ENCODE measurements at places on chromosomes 7 and 10.

DNA sequence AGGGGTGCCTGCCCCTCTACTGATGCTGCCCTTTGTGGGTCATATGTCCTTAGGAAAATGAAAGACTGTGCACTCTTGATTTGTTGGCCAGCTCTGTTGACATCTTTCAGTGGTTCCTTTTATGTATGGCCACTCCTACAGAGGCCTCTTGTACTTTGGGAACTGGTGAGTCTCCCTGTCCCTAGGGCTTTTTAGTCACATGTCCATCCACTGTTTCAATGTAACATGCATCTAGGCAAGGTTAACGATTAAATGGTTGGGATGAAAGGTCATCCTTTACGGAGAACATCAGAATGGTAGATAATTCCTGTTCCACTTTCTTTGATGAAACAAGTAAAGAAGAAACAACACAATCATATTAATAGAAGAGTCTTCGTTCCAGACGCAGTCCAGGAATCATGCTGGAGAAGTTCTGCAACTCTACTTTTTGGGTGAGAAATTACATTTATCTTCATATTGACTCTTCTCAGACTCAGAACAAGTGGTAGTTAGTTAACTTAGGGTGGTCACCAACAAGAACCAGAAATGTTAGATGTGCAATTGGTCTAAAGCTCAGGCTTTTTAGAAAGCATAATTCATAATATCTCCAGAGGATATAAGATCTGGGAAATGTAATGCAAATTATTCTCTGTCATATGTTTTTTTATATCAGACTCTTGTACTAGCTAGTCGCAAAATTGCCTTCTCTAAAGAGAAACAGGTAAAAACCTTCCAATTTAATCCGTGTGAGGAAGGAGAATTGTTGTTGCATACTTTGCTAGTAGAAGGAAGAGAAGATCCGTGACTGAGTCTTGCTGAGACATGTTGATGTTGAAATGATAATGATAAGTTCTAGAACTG lies at the start of gene ABCC2:
Gene ABCC2, plus strand, starts transcription at position 194 of the 840 bp plus-strand sequence. Its CDS starts 205 bp downstream, at position 399.
- no peak for DNase-seq

GRCh38 chr7:157432541-157432956 lies 95.7 kb downstream of the DNAJB6 start:
- DNase-seq: no peak

GRCh38 chr7:126790763-126791162 lies 462.0 kb downstream of the GRM8 start:
- no peak for DNase-seq

DNA sequence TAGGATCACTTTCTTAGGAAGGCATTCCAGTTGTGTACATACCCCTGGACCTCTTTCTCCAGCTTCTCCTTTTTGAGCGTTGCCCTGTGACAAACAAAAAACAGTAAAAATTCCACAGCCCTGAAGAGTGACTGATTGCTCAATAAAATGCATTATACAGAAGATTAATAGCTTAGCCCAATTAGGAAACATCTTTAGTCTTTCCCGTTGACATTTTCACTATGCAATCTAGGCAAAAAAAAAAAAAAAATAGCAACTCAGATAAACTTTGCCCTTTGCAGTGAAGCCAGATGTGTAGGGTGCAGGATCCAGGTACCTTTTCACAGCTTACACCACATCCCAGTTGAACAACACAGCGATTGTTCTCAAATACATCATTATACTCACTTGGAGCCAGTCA lies 17.9 kb downstream of the COL28A1 start:
- no peak for DNase-seq

DNA sequence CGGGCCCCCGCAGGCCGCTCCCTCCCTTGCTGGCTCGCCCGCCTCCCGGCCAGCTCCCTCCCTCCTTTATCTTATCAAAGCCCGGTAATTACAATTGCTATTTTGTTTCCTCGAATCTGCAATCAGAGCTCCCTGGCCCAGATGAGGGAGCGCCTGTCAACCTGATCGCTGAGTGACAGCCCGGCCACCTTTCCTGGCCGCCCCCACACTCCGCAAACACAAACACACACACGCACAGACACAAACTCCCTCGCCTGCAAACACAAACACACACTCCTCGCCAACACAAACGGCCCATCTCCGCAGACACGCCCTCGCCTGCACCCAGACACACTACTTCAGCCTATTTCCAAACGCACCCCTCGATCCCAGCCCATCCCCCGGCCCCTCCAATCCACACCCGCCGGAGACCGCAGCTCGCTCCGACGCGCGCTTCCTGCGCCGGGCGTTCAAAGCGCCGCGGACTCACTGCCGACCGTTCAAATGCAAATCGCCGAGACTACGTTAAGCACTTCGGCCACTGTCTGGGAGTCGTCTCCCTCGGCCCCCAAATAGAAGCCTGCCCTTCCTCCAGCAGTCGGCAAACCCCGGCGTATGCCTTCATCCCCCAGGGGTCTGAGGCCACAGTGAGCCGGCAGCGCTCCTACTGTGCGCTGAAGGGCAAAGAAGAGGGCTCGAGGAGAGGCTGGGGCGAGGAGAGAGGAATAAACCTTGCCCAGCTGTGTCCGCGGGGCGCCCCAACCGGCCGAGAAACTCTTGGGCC lies 3.0 kb upstream of the FGF8 start:
- DNase-seq: no peak

GRCh38 chr7:129266181-129266580 lies 41.4 kb downstream of the AHCYL2 start:
- DNase-seq: no peak

DNA sequence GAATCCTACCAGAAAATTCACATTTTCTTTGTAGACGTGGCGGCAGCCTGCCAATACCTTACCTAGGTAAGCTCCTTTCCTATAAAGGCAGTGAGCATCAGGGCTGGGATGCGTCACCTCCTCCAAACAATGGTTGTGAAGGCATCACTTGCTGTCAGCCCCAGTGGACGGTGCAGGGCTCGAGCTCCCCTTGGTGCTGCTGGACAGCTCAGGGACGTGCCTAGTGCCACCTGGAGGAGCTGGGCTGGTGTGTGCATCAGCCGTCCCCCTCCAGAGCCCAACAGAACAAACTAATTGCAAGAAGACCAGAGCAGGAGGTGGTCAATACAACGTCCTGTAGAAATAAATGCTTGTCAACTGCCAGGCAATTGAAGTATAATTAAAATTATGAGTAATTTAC lies 517.5 kb upstream of the FOXK1 start:
- DNase-seq: no peak

DNA sequence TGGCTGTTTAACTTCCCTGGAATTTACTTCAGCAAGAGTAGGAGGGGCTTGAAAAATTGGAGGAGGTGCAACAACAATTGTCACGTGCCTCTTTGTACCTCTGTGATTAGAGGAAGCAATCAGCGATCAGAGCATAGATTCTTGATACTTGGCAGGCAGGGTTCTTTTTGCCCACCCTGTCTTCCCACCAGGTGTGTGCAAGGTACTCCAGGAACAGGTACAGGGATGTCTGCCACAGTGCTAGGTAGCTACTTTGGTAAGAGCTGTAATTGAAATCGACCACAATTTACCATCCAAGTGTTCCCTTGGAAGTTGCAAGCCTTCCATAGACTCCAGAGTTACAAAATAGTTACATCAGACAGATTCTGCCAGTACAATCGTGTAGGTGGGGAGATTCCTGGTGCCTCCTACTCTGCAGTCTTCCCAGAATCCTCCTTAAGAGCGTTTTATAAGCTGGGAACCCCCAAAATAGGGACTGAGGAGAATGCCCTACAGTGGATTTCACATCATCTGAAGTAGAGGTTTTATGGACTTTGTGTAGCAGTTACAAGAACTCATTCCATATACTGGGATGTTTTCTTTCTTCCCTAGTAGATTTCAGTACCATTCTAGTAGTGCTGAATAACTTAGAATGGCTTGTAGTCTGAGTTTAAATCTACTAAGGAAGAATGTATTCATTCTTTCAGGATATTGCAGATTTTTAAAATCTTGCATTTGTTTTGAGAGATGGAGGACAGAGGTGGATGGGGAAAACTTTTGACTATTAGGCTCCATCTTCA lies 101.9 kb downstream of the EXOC4 start:
- no peak for DNase-seq

GRCh38 chr7:78165454-78165853 lies 366.9 kb downstream of the PHTF2 start:
- DNase-seq: no peak

GRCh38 chr7:37666026-37666799 lies 17.4 kb upstream of the GPR141 start:
- DNase-seq: no peak

GRCh38 chr10:69955897-69956740 lies 96.5 kb upstream of the MACROH2A2 start:
- no peak for DNase-seq

DNA sequence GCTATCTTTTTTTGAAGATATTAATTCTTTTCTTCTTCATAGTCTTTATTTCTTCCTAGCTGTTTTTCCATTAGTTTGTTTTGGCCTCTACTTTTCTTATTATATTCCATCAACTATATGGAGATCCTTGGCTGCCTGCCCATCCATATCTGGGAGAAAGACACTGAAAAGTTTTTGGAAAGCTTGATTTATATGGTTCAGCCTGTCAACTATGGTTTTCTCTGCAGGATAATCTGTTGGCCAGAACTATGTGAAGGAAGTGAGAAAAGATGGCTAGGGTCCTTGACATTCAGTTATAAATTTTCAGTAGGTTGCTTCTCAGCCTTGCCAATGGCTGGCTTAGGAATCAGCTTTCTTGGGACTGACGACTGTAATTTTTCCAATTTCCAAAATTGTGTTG lies 10.0 kb upstream of the CDK14 start:
- DNase-seq: no peak

DNA sequence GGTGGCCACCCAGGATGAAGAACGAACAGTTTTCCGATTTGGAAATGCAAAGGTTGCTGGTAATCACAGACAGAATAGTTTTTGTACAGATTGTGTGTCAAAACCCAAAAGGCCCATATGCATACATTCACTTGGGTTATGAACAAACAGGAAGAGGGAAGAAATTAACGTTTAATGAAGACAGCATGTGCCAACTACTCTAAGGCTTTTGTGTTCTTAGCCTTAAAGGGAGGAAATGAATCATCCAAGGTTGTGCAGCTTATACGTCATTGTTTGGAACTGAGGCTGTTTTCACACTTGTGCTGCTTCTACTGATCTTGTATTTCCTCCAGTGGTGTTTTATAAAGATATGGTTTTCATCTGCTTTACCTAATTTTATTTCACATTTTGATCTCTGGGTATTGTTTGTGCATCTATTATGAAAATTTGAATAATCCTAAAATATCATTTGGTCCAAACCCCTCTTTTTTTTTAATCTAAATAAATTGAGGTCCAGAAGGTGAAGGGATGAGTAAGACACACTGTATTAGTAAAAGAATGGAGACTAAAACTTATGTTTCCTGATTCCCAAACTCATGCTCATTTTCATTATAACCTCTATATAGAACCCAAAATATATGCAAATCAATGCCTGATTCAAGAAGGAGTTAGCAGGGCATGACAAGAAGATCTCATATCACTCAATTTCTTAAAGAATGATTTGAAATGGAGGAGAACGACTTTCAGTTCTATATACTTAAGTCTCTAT lies 373.1 kb downstream of the THSD7A start:
- no peak for DNase-seq

- DNase-seq: no peak
Measured at GRCh38 chr7:26626156-26626555, 238.2 kb downstream of the SKAP2 start.

DNA sequence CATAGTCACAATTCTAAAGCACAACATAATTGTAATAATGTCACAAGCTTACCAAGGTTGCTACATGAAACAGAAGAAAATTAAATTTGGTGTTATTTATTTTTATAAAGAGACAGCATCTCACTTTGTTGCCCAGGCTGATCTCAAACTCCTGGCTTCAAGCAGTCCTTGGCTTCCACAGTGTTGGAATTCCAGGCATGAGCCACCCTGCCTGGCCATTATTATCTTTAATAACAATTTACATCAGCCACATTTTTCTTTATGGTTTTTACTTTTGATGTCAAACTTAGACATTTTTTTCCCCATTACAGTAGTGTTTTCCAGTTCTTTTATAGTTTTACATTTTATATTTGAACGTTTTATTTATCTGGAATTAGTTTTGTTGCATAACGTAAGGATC lies 46.7 kb downstream of the BMPR1A start:
- DNase-seq: no peak

GRCh38 chr10:80700760-80701444 lies 163.2 kb downstream of the SH2D4B start:
- DNase-seq: no peak

DNA sequence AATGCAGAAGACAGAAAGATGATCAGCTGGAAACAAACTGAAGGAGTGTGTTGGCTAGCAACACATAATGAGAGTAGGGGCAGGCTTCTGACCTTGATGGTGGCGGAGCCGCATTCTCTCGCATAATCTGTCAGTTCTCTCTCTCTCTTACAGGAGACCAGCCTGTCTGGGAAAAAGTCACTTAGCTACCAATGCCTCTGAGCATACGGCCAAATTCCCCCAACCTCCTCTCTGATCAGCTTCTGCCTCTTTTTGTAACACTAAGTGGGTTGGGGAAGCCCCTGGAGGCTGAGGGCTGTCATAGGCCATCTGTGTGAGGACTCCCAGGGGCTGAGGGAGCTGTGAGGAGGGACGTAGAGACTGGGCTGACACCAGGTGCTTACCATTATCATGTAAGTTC lies 104.6 kb downstream of the HIPK2 start:
- no peak for DNase-seq

DNA sequence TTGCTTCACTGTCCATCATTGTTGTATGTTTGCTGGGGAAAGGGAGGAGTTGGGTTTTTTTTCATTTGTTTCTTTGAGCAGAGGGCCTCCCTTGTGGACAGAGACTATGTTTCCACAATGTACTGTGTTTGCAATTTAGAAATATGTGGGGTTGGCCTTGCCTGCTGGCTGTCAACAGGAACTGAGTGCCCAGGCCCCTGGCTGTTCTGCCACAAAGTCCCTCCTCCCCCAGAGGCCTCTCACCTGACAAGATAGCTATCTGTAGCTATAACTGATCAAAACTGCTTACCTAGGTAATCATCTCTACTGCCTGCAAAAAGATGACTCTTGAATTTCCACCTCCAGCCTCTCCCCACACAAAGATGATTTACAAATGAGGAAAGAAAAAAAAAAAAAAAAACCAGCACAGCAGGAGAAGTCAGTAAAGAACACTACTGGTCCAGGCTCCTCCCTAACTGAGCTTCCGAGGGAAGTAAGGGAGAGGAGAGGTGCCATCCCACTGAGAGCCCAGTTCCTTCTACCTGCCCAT lies 121.8 kb downstream of the SGMS1 start:
- DNase-seq: peak; percentile 28

- peak; percentile 26 for DNase-seq
Measured at GRCh38 chr7:50119815-50120637, 27.0 kb upstream of the ZPBP start.

DNA sequence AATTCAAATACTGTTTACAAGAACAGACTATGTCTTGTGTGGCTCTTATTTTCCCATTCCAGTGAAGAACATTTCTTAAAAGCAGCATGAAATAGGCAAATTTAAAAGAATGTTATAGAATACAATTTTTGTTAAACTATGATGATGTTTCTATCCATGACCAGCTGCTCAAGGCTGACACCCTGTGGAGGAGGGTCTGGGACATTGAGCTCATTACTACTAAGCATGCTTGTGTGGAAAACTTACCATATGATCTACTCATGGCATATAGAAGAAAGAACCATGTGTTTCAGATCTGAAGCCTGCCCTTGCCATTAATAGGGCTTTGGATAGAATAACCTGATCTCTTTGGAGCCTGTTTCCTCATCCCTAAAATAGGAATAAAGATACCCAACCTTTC lies 125.0 kb downstream of the FOXP2 start:
- no peak for DNase-seq

Measured in activated T-helper 2 cell treated with anti-CD3 and anti-CD28 coated beads, Interferon-gamma antibody, Interleukin-2, Interleukin-4, amounts not matched to agents 10 μg/mL and 5 μg/mL and 100 μg/mL, durations not matched to agents 14 hours and 24 hours and 36 hours (primary cell).